GM23338 (cell line): ENCODE measurements at places on chromosomes 4 and X. TPM values are rescaled to one million over a fixed set of nuclear protein-coding genes. Genes with fewer than 3 reads are reported as not detected.

The RHOXF2B gene
- total RNA-seq, result not detected in 2 replicates

- H3K27ac ChIP-seq, result no peak overlapping the region
- no peak overlapping the region for H3K4me3 ChIP-seq
- no peak for DNase-seq
Observed at GRCh38 chrX:134792077-134792476, 133.8 kb upstream of the PLAC1 start.

DNA sequence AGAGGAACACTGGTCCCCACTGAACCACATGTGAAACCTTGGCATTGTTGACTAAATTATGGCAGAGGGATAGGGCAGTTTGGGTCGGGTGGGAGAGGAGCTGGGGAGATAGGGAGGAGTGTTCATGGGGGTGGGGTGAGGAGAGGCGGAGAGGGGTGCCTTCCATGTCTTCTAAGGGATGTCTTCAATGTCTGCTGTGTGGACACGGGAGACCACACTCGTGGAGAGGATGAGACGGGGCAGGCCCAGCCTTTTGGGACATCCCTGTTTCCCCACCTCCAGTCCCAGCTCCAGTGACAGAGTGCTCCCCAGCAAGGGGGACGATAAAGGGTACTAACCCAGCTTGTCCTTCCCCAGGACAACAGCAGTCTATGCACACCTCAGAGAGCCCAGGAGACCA is 146.4 kb upstream of the MAMLD1 start:
- no peak overlapping the region for H3K27ac ChIP-seq
- DNase-seq, result no peak
- peaks cover 25% of the 10 kb centered on the region for H3K27me3 ChIP-seq
- H3K4me1 ChIP-seq, result peaks cover 15% of the 10 kb centered on the region; the same call in 1 of the 2 replicates
- no peaks in the 10 kb centered on the region for H3K36me3 ChIP-seq

DNA sequence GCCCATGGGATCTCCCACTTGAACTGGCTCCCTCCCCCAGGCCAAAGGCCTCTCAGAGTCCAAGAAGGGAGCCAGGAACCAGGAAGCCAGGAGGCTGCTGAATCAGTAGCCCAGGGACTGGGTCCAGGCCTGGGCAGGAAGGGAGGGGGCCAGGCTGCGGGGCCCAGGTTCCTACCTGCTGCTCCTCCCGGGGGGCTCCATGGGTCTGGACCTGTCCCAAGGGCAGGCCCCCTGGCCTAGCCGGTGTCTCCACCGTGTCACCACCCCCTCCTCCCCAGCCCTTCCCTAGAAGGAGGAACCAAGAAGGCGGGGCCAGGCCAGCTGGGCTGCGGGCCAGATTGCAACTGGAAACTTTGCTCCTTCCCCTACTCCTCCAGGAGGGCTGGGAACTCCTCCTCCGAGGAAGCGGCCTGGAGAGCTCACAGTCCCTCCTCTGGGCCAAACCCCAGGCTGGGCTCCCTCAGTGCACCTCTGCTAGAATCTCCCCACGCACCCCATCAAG is at the start of gene IQSEC2:
Gene IQSEC2 (minus strand): TSS at position 264 of the 502 bp plus-strand sequence.
- no peaks in the 10 kb centered on the region; the same call in 1 of the 2 replicates for H3K4me1 ChIP-seq
- peak; percentile 59 for DNase-seq
- no peaks in the 10 kb centered on the region for H3K27me3 ChIP-seq
- H3K4me3 ChIP-seq, result no peak within 1 kb of the TSS

GRCh38 chr4:114019969-114020358 is 40.5 kb upstream of the ARSJ start:
- H3K4me1 ChIP-seq, result no peaks in the 10 kb centered on the region
- H3K27ac ChIP-seq, result no peak overlapping the region
- no peak overlapping the region for H3K4me3 ChIP-seq
- DNase-seq, result no peak
- H3K27me3 ChIP-seq, result no peaks in the 10 kb centered on the region

The TAF7L gene
- total RNA-seq, result 0.58 TPM in 1 of 2 replicates, not detected in the other

The FHDC1 gene
- 21.6 and 22.8 TPM in 2 replicates for total RNA-seq

DNA sequence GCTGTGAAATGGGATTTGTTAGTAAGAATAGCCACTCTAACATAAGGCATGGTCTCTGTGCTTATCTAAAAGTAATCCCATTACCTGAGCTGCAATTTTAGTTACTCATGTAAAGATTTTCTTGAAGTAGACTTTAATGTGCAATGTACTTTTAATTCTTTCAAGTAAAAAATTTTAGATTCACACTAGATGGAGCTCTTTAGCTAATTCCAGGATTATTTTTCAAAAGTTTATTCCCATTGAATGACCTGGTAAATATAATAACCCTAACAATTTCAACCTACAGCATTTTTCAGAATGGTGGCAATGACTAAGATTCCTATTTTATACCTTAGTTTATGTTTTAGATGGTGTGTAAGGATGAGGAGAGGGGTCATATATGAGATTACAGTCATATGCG is 18.1 kb downstream of the USP38 start:
- H3K4me3 ChIP-seq, result no peak overlapping the region
- H3K36me3 ChIP-seq, result peaks cover 40% of the 10 kb centered on the region; the same call in 1 of the 2 replicates
- DNase-seq, result no peak
- no peak overlapping the region for H3K27ac ChIP-seq
- no peaks in the 10 kb centered on the region for H3K27me3 ChIP-seq

DNA sequence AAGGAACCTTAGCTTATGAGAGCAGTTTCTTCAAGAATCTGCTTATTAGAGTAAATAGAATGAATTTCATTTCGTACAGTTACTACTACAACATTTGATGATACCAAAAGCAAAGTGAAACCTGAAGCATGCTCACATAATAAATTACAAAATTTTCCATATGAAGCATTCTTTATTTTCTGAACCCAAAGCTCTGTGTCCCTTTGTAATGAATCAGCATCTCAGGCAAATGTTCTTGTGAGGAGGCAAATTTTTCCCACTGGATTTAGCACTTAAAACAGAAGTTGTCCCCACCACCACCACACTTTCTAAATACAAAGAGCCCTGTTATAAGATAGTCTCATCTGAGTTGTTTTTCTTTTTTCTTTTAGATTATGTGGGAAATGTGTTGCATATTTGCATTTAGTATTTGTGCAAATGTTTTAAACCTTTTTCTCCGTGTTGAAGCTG is 70.7 kb upstream of the NFKB1 start:
- peak; percentile 21 for DNase-seq
- H3K4me3 ChIP-seq, result peak overlapping the region; percentile 53
- H3K36me3 ChIP-seq, result no peaks in the 10 kb centered on the region
- no peaks in the 10 kb centered on the region for H3K27me3 ChIP-seq
- peak overlapping the region; percentile 72 for H3K27ac ChIP-seq

The C1QTNF7 gene
- not detected in 2 replicates for total RNA-seq

GRCh38 chrX:9781941-9782340 is 4.3 kb upstream of the SHROOM2 start:
- H3K27ac ChIP-seq, result no peak overlapping the region
- no peak overlapping the region for H3K4me3 ChIP-seq
- H3K27me3 ChIP-seq, result peaks cover 5% of the 10 kb centered on the region; the same call in 1 of the 2 replicates
- no peak for DNase-seq
- H3K4me1 ChIP-seq, result no peaks in the 10 kb centered on the region
- H3K36me3 ChIP-seq, result no peaks in the 10 kb centered on the region

The KIAA1210 gene
- not detected in 2 replicates for total RNA-seq

- H3K4me1 ChIP-seq, result no peaks in the 10 kb centered on the region
- DNase-seq, result peak; percentile 73
- H3K4me3 ChIP-seq, result no peak overlapping the region
- no peaks in the 10 kb centered on the region for H3K36me3 ChIP-seq
- no peak overlapping the region for H3K27ac ChIP-seq
Observed at GRCh38 chr4:147096667-147097604, 151.3 kb upstream of the TTC29 start.

The ASMT gene
- 2.4 TPM in 1 of 2 replicates, not detected in the other for total RNA-seq

- no peak overlapping the region for H3K27ac ChIP-seq
- no peaks in the 10 kb centered on the region for H3K4me1 ChIP-seq
- no peaks in the 10 kb centered on the region for H3K27me3 ChIP-seq
Observed at GRCh38 chr4:1031956-1032795, 20.8 kb downstream of the FGFRL1 start.

DNA sequence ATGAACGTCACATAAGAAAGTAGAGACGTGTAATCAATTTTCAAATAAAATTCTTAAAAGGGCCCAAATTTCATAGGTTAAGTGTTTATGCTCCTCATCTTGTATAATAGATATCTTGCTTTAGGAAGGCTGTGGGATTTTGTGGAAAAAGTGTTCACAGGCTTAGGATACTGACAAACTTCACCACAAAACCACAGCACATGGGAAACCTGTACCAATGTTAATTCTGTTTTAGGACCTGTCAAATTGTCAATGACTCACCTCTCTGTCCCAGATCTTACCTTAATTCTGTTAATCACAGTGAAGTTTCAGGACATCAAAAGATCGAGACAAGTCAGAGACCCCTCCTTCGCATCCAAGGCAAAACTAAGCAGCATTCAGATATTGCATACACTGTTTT is 24.2 kb downstream of the FGFBP1 start:
- H3K36me3 ChIP-seq, result peaks cover 5% of the 10 kb centered on the region; the same call in 1 of the 2 replicates
- no peaks in the 10 kb centered on the region for H3K4me1 ChIP-seq
- H3K4me3 ChIP-seq, result no peak overlapping the region
- DNase-seq, result no peak
- no peaks in the 10 kb centered on the region for H3K27me3 ChIP-seq
- no peak overlapping the region for H3K27ac ChIP-seq

DNA sequence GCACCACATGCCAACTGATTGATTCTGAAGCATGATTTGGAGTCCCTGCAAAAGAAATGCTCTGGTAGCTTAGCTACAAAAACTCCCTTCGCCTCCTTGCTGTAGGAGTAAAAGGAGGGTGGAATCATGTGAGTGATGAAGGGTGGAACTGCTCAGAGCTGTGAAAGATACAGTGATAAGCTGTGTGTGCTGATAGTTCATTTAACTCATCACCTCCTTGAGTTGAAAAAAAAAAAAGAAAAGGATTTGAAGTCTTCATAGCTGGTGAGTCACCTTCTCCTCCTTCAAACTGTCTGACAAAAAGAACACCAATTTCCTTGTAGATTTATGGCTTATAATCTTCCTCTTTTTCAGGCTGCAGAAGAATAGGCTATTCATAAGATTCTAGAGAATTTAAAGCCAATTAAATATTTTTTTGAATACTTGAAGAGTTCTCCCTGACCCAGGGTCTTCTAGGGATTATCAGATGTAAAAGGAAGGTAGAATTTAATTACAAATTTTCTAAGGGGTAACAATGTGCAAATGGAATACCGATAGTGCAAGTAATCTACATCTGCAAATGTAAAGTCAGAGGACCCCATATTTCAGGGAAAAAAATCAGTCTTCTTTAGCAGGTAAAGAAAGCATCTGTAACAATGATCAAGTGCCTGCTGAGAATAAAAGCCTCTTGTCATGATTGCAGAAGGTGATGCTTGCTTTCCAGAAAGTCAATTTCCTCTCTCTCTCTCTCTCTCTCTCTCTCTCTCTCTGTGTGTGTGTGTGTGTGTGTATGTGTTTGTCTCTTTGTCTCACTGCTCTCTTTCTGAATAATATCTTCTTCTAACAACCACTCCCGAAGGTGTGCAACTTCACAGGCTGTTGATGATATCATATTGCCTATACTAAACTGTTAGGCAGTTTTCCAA is 208.8 kb upstream of the VEGFC start:
- DNase-seq, result no peak
- no peak overlapping the region for H3K27ac ChIP-seq
- no peaks in the 10 kb centered on the region for H3K36me3 ChIP-seq
- no peaks in the 10 kb centered on the region for H3K4me1 ChIP-seq

DNA sequence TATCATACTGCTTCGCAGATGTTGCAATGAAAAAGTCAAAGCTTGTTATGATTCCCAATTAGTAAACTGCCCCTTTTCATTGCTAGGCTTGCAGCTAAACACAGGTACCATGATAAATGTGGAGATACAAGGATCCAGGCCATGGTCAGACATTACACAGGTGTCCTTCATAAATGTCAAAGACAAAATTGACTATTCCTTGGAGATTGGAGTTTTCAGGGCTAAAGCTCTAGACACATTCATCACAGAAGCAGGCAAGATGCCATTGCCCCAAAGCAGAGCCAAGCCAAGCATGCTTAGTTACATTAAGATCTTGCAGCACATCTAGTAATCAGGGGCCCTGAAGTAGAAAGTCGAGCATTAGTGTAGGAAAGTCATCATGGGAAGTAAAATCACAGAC is 111.3 kb upstream of the INTU start:
- DNase-seq, result no peak
- peaks cover 32% of the 10 kb centered on the region for H3K4me1 ChIP-seq
- no peaks in the 10 kb centered on the region for H3K36me3 ChIP-seq
- no peak overlapping the region for H3K4me3 ChIP-seq
- no peaks in the 10 kb centered on the region for H3K27me3 ChIP-seq

The DNAAF6 gene
- not detected in 2 replicates for total RNA-seq

The F11 gene
- total RNA-seq, result 1.5 and 2.1 TPM in 2 replicates

DNA sequence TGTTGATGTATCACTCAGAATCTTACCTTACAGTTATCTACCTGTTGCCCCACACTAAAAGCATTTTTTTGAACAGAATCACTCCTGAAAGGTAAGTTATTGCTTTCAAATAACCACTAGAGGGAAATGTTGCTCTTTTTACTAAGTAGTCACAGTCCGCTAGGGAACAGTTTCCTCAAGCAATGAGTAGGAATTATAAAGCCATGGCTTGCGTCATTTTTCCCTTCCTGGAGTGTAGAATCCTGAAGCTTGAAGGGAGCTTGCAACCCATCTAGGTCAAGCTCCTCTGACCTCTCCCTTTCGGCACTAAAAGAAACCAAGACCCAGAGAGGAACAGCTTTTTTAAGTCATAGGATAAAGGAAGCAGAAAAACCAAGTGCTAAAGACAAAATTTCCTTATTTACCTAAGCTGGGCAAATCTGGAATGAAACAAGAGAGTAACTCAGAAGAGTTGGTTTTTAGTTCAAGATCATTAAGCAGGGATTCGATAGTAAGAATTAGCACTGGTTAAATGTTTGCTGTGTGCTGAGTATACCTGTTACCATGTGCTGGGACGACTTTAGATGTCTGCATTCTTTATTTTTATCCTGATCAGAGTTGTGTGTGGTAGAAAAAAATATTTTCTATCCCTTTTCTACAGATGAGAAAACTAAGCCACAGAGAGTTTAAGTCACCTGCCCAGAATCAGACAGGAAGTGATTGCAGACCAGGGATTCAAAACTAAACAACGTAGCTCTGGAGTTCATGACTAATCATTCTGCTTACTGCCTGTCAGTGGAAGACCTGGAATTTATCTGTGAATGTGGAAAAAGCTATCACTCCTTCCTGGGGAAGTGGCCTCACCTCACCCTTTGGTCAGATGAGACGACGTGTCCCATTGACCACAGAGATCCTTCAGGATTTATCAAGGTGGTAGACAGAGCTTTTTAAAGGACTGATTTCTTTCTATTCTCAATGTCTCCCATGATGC is 631.5 kb downstream of the RAB28 start:
- H3K27me3 ChIP-seq, result no peaks in the 10 kb centered on the region
- H3K36me3 ChIP-seq, result no peaks in the 10 kb centered on the region
- H3K4me1 ChIP-seq, result no peaks in the 10 kb centered on the region

The RBM47 gene
- total RNA-seq, result 125 and 139 TPM in 2 replicates

The ITM2A gene
- 48.4 and 57.9 TPM in 2 replicates for total RNA-seq

DNA sequence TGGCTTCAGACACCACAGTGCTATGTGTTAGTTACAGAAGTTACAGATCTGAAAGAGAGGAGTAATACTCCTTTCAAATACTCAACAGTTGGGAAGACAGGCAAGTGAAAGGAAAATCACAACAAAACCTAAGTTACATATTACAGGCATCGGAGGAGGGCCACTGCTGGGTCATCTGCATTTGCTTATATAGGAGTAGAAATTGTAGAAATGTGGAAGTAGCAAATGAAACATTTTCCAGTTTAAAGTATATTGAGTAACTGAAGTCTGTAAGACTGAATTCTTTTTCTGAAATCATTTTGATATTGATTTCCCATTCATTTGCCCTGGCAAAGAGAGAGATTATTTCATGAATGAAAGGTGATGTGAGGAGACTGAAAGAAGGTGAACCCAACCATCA is 201.7 kb downstream of the SPRY1 start:
- H3K4me3 ChIP-seq, result no peak overlapping the region
- no peak overlapping the region for H3K27ac ChIP-seq
- H3K4me1 ChIP-seq, result peaks cover 14% of the 10 kb centered on the region
- H3K36me3 ChIP-seq, result no peaks in the 10 kb centered on the region
- no peak for DNase-seq
